ENCODE measurements at places on chromosomes 3 and 15.

- DNase-seq = no peak
These were observed 133.9 kb upstream of the LRRFIP2 start for GRCh38 chr3:37308247-37308646.

DNA sequence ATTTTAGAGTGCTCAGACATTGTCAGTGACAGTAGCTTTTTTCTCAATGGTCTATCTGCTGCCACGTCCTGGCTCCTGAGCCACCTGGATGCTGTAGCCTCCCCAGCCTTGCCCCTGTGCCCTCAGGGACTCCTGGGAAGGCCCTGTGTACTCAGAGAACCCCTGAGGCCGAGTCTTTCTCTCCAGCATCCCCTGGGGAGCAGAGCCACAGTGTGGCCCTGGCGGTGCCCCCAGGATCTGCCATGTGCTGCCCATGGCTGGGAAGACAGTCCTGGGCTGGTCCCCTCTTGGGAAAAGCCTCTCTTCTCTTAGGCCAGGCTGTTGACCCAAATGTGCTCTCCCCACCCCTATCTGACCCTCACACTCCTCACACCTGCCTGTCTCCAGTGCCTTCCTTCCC is 5.0 kb downstream of the MYD88 start:
- no peak for DNase-seq

DNA sequence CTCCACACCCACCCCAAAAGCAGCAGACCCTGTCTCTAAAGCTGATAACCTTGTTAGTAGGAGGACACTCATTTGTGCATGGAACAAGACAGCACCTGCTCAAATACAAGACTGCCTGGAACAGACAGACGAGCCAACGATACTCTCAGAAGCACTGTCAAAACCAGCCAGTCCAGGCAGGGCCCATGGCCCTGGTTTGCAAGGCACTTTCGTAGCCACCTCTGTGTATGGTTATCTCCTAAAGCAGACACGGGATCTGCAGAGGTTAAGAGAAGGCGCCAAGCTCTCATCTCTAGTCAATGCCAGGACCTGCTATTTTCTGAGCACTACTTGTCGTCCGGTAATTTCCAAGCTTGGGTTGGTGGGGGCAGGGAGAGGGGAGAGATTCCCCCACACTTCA is 10.5 kb downstream of the NTRK3 start:
- DNase-seq = no peak

DNA sequence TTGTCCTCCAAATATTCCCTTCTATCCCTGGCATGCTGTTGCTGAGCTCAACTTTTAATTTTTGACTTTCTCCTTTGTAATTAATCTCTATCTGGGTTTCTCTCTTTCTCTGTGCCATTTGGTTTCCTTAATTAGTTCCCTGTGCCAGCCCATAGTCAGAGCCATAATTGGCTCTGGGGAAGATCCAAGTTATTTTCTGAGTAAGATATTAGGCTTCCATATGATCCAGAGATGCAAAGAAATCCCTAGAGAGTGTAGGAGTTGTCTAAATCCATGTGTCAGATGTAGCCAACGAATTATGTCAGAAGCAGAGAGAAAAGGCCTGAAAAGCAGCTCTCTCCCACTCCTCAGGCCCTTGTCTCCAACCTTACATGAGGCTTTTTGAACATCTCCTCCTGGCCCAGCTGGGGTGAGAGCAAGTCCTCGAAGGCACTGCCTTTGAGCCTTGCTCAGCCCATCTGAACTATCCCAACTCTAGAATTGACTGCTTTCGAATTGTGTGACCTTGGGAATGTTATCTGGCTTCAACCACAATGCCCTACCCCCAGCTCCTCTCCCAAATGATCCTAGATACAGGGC is 46.4 kb downstream of the MOBP start:
- no peak for DNase-seq

DNA sequence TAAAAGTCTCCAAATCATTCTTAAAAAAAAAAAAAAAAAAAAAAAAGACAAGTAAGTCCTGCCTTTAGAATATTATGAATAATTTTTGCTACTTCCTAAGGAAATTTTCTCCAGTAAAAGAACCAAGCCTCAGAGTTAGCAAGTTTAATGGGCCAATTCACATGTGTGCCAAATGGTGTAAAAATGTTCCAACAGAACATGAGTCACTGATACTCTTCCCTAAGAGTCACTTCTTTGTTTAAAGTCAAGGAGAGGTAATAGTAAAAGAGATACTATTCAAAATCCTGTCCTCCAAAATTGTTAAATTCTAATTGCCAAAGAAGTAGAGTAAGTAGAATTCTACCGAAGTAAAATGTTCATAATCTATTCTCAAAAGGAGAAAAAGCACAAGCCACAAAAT is 17.7 kb upstream of the CPA3 start:
- no peak for DNase-seq

- no peak for DNase-seq
These were observed 87.9 kb downstream of the PLXNA1 start for GRCh38 chr3:127070776-127071175.

DNA sequence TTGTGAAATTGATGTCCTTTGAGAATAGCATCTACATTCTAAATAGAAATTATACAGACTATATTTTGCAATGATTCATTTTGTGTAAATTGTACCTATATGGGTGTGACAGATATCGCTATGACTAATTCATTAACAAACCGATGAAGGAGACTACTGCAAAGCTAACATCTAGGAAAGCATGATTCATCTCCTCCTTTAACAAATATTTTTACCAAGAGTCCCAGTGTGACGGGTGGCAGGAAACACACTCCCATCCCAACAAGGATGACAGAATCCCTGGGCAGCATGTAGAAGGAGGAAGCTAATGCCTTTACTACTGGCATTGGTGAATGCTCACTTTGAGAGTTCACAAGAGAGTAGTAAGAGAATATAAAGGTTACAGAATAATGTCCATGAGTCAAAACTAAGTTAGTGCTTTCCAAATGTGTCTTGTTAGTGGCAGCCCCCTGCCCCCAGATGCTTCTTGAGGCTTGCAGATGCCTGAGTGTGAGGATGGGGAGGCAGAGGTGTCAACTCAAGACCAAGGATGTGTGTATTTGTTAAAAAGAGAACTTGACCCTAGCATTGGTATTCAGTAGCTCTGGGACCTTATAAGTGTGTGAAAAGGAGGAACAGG is 180.6 kb downstream of the FMN1 start:
- no peak for DNase-seq

DNA sequence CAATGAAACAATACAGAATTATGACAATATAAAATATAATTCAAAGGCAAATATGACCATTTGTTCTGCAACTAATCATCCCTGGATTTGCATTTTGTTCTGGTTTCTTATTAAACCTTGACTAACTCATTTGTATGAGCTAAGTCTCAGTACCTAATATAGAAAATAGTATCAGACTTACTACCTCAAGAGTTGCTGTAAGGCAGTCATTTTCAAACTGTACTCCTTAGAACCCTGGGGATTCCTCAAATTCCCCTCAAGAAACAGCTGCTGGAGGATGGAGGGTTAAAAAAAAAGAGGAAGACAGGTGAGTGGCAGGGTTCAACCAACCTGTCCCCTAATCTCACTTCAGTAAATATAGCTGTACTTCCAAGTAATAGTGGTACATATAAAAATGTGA is 11.1 kb downstream of the ZBTB11 start:
- no peak for DNase-seq

- DNase-seq = no peak
These were observed 2.2 kb downstream of the STRA6 start for GRCh38 chr15:74200412-74200815.

DNA sequence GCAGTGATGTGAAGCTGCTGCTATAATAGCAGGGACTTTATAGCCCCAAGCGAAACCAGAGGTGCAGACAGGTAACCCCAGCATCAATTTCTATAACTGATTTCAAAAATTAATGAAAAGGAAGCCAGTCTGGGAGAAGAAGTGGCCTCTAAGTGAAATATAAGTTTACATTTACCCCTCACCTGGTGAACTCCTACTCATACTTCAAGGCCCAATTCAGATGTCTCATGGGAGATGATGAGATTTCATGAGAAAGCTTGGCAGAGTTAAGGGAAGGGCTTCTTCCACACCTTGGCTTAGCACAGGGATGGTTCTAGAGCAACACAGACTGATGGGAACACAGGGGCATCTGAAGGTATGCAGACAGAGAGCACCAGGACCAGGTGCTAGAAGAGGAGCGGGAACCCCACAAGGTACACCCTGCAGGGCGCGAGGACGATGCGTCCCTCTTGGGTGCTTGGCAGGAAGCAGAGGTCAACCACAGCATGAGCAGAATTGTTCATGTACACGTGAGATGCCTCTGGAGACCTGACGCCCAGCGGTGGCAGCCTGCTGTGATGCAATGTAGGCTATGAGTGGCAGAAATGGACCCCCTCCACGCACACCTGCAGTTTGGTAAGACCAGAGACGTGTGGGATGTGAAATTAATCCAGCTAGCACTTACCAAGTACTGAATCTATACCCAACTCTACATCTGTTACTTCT is 102.9 kb downstream of the SRGAP3 start:
- DNase-seq = no peak

- DNase-seq = no peak
These were observed 85.3 kb downstream of the C3orf38 start for GRCh38 chr3:88235102-88235501.

- no peak for DNase-seq
These were observed 173.8 kb upstream of the THBS1 start for GRCh38 chr15:39407116-39407515.

DNA sequence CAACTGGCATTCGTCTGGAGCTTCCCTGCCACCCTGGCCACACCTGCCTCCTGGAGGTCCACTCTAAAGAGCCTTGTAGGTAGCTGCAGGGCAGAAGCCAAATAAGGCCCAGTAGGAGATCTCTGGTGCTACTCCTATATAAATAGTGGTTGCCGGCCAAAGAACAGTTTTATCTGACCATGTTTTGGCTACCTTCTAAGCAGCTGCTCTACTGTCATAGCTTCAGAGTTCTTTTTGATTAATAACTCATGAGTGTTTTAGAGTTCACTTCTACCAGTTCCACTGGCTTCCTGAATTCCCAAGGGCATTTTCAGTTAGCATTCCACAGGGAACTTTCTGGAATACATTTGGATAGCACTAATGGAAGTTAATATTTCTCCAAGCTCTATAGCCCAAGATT is 154.6 kb downstream of the B3GALNT1 start:
- DNase-seq = no peak

- peak; percentile 77 for DNase-seq
These were observed 9.3 kb downstream of the VEPH1 start for GRCh38 chr3:157493627-157494550.

DNA sequence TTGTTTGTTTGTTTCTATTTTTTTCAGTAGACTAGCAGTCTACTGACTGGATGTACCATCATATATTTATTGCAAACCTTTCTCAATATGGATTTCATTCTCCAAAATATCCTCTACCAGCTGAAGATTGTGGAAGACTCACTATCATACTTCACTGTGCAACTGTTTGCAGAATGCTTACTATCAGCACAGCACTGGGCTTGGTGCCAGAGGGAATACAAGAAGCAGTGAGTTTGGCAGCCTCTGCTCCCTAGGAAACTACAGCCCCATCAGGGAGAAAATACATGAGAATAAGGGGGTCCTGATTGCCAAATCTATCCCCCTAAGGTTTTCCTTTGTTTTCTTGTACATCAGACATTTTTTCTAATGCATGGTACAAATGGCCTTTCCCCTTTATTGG is 27.5 kb downstream of the AQP9 start:
- peak; percentile 13 for DNase-seq

- DNase-seq = no peak
These were observed 38.4 kb downstream of the TLNRD1 start for GRCh38 chr15:81038975-81039607.

DNA sequence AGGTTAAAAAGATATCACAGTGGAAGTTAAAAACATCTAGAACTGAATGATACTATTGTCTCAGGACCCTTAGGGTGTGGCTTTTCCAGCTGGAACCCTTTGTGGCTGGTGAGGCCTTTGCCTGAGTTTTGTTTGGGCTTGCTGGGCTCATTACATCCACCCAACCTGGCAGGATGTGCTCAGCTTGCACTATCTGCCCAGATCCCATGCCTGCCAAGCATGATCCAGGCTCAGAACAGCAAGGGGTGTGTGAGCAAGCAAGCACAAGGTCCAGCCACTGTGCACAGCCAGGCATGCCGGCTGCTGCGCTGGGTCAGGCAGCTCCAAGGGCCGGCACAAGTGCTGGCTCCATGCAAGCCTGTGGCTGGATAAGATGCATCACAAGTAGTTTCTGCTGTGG is 512.7 kb upstream of the CDIN1 start:
- no peak for DNase-seq

GRCh38 chr3:48026951-48027908 is 11.0 kb upstream of the MAP4 start:
- peak; percentile 1 for DNase-seq

DNA sequence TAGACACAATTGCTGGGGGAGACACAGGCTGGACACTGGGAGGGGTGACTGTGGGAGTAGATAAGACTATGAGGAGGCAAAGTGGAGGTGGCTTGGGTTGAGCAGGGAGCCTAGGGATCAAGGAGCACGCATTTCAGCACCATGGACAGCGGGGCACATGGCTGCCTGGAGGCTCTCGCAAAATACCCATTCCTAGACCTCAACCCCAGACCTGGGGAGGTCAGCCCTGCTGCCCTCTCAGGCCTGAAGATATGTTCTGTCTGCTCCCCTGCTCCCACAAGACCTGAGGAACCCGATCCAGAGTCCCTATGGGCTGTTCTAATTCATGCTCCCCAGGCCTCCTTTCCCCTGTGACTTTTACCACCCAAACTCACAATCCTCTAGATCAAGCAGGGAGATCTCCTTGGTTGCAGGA is 16.0 kb upstream of the CPEB1 start:
- DNase-seq = no peak

DNA sequence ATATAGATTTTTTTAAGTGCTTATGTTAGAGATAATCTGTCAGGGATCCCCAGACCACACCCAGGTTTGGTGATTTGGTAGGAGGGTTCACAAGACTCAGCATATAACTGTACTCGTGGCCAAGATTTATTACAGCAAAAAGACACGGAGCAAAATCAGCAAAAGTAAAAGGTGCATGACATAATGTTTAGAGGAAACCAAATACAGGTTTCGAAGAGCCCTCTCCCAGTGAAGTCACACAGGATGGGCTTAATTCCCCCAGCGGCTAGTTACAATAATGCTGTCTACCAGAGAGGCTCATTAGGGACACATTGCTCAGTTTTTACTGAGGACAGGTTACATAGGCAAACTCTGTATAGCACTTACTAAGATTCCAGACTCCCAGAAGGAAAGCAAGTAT is 36.5 kb downstream of the MYO5A start:
- DNase-seq = no peak

DNA sequence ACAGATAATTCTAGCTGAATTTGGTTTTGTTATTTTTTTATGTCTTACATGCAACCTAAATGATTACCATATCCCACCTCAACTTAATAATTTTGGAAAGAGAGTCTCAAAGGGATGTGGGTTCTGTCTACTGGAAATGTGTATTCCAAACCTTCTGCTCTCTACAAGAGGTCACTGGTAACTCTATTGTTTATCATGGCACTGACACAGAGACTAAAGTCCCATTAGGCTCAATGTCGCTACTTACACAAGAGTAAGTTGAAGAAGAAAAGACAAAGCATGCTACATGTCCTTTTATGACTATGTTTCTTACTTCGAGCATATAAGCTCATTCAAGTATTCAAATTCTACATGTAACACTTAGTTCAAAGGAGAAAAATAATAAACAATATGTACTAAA is 460.3 kb upstream of the EPHA6 start:
- no peak for DNase-seq

GRCh38 chr3:109640146-109640652 is 302.9 kb upstream of the DPPA4 start:
- DNase-seq = no peak

All from NCI-H1417 (cell line).